Activated CD8-positive, alpha-beta memory T cell treated with anti-CD3 and anti-CD28 coated beads for 1 hour (primary cell): ENCODE measurements at places on chromosomes 6 and 20.

DNA sequence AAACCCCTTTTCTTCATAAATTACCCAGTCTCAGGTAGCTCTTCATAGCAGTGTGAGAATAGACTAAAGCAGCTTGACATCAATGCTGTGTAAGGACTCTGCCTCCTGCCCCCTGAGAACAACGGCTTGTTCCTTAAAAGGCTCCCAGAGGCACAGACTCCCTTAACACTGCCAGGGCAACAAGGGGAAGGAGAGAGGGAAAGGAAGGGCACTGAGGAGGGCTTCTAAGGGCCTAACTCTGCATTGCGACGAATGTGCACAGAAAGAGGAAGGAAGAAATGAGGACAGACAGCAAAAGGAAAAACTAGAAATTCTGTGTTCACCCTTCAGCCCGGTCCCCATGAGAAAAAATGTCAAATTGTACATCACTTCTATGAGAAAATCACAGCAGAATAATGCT is 74.0 kb downstream of the AGPAT4 start:
- DNase-seq, result no peak

DNA sequence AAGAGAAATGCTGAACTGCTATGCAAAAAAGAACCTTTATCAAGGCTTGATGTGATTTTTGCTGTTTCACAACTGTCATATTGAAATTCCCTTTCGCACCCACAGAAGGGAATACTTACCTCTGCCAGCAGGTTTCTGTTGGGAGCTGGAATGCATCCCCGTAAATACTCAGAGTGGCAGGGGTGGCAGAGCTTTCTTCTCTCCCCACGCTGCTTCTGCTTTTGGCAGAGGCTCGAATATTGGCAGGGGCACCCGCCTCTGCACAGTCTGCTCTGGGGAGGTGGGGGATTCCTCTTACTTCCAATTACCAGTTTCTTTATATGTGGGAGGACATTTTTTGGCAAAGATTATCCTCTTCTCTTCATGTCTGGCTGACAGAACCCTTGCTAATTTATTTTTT is 28.4 kb downstream of the TMEM200A start:
- no peak for DNase-seq

DNA sequence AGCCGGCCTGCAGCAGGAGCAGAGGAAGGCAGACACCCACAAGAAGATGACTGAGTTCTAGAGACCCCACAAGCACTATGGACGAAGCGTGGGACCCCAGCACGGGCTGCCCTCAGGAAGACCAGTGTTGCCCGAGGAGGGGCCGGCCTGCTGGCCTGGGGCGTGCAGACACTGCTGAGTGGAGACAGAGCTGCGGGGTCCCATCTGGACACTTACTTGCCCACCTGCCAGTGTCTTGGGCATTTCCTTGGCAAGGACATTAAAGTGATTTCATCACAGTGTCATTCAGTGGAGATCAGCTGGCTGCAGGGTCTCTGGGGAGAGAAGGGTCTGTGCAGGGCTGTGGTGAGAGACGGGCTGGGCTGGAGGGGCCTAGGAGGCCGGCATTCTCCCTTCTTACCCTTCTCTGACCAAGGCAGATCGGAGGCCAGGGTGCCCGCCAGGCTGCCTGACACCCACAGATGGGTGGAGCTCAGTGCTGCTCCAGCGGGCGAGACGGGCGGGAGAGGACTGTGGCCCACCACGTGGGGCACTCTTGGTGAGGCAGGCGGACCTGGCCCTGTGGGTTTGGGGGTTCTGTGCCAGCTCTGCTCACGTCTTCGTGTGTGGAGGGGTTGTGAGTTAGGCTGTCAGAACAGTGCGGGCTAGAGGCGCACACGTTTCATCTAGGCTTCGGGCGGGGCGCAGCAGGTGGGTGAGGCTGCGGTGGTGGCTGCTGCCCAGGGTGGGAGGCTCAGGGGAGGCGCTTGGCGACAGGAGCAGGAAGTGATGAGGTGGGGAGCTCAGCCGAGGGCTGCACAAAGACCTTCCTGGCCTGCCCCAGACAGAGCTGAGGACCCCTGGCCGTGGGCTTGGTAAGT is at the start of gene LIME1:
Gene LIME1 (plus strand): TSS at position 806 of the 860 bp plus-strand sequence. CDS start 886 bp downstream, outside the sequence.
- peak; percentile 56 for DNase-seq

- DNase-seq, result no peak
Observed at GRCh38 chr6:94570581-94570980, 1006.8 kb upstream of the MANEA start.

GRCh38 chr6:109443425-109443950 is 3.0 kb downstream of the SMPD2 start:
- no peak for DNase-seq

- no peak for DNase-seq
Observed at GRCh38 chr6:114382406-114382805, 39.6 kb upstream of the HS3ST5 start.

DNA sequence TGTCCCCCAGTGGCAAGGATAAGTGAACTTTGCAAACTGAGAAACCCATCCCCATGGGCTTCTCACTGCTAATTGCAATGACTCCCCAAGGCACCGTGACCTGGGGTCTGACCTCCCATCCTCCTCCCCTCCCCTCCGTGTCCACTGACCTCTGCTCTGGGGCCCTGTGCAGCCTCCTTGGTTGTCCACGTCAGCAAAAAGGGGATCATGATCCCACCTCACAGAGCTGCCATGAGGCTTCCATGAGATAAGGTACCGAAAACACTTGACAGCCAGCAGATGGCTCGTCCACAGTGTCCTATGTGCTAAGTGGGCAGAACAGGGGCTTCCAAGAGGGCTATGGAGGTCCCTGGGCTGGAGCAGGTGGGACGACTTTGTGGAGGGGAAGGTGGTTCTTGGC is 104.5 kb downstream of the GRM4 start:
- DNase-seq, result no peak
